Urinary bladder (tissue), 4 donors: ENCODE measurements at places on chromosomes 3 and 15. TPM values are rescaled to one million over a fixed set of nuclear protein-coding genes. Genes with fewer than 3 reads are reported as not detected.

- DNase-seq = no peak
Measured at GRCh38 chr15:31574766-31575165, 248.1 kb downstream of the KLF13 start.

DNA sequence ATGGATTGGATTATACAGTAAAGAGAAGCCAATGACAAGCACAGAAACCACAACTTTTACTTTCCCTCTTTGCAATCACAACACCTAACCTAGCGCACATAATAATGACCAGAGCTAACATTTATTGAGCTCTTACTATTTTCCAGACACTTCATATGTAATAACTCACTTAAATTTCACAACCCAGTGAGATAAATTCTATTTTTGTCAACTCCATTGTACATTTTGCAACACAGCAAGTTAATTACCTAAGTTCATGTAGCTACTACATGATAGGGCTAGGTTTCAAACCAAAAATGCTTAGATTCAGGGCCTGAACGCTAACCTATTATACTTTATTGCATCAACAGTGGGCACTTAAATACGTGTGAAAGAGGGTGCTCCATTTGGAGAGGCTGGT, 89.5 kb downstream of the GADL1 start:
- no peak for DNase-seq

DNA sequence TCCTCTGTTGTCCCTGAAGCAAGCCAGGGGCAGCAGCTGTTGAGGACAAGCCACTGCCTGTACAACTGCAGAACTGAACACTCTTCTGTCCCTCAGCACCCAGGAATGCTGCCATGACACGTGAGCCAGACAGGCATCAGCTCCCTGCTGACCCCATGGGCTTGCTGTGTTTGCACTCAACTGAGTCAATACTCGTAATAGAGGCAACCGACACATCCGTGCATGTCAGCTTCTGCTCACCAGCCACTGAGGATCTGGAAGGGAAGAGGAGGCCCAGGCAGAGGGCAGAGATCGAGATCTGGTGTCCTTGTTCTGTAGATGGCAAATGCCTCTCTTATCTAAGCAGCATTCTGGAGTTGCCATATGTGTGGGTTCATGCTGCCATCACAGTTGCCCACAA, 54.3 kb upstream of the SEC61A1 start:
- DNase-seq = peak; percentile 59

GRCh38 chr3:43497422-43497821, 124.4 kb downstream of the ANO10 start:
- no peak for DNase-seq

- DNase-seq = no peak
Measured at GRCh38 chr3:118354556-118354955, 680.1 kb downstream of the IGSF11 start.

GRCh38 chr3:100083209-100083608, 31.1 kb downstream of the FILIP1L start:
- no peak for DNase-seq

DNA sequence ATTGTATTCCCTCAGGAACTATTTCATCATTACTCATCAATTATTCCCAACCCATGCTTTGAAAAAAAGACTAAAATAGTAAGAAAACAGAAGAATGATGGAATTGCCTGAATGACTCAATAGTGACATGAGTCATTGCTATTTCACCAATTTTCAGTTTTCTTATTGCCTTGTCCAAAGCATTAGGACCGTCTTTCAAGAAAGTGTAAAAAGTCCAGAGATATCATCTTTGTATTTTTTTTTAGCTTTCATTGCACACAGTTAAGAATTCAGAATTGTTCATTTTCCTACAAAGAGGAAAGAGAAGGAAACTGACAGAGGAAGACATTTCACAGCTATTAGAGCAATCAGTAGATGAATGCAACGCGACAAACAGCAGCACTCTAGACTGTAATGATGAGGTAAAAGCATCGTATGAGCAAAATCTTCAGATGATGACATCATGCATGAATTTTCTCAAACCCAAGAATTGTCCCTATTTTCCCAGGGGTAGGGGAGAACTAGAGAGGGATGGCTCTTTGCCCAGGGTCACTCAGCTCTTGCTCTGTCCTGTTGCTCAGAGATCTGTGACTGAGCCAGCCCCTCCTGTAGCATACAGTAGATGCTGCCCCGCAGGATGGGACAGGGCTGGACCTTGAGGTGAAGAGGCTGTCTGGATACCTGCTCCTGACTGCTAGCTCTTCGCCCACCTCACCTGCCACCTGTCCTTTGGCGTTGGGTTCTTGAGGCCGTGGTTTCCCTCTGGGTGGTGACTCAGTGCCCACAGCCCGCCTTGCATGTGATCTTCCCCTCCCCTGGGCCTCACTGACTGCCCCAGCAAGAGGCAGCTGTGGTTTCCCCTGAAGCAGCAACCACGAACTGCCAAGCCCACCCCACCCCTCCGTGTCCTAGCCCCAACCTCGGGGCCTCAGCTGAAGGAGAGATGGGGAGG, 84.8 kb downstream of the PPCDC start:
- DNase-seq = no peak

Gene ANKUB1
- total RNA-seq = not detected

Gene C3orf18
- 9.3 TPM for total RNA-seq
